ACHN (cell line): ENCODE measurements at places on chromosomes 4 and X.

DNA sequence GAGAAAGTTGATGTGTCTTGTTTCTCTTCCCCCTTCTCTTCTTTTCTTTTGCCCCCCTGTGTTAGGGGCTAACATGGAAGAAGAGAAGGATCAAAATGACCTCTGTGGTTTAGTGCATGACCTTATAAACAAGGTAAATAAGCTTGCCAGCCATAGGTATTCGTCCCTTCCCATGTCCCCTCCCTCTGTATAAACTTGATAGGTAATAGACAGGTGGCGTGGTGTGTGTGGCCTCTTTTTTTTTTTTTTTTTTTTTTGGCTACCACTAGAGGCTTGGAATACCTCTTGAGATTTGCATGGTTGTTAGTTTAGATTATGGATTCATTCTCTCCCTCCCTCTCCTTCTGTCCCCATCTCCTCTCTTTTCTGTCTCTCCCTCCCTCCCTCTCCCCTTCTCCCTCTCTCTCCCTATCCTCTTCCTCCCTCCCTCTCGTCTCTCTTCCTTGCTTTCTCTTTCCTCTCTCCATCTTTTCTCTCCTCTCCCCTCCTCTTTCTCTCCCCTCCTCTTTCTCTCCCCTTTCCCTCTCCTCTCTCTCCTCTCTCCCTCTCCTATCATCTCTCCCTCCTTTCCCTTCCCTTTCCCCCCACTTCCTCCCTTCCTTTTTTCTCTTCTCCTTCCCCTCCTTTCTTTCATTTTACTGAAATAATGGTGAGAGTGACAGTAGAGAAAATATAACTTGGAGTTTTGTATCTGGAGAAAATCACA lies 134.4 kb downstream of the AFF1 start:
- DNase-seq, result no peak

- DNase-seq, result no peak
These were observed 39.6 kb upstream of the TMEM150C start for GRCh38 chr4:82601242-82602015.

DNA sequence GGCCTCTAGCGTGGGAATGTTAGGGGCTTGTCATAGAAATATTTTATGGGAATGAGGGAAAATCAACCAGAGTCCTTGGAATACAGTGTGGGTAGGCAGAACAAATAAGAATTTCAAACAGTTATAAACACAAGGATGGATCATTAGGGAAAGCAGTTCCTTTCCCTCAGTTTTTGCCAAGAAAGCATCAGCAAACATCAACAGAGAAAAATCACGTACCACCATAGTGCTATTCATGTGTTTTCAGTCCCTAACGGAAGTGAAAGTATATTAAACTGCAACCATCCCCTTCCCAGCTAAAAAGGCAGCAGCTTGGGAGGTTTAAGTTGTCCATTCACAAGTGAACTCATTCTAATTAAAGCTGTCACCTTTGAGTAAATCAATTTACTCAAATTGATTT lies 334.4 kb upstream of the PCDH18 start:
- DNase-seq, result no peak

DNA sequence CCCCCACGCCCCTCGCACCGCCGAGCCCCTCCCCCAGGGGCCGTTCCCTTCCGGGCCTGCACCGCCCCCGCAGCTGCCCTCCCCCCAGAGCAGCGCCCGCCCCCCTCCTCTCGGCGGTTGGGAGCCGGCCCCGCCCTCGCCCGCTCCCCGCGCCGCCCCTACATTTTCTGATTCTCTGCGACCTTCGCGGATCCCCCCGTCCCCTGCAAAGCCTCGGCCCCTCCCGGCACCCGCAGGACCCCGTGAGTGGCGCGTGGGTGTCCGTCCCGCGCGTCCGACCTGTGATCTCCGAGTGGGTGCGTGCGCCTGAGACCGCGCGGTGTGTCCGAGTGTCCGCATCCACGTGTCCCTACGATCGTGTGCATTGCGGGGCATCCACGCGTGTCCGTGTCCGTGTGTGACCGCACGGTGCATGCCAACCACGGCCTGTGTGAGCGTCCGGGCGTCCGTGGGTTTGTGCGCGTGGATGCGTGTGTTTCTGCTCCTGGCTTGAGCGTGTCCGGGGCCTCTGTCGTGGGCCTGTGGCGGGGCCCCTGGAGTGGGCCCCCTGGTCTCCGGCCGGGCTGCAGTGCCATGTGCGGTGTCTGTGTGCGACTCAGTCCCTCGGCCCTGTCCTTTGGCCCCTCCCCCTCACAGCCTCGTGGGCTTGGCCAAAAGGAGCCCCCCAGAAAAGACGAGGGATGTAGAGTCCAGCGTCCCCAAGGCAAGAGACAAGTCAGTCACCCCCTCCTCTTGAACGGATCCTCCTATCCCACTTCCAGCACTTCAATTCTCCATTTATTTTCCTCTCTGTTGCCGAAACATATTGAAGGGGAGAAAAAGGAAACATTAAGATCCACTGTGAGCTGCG lies 8.8 kb upstream of the NKX1-1 start:
- DNase-seq, result no peak

GRCh38 chrX:107894038-107894437 lies 68.4 kb downstream of the MID2 start:
- DNase-seq, result peak; percentile 60

DNA sequence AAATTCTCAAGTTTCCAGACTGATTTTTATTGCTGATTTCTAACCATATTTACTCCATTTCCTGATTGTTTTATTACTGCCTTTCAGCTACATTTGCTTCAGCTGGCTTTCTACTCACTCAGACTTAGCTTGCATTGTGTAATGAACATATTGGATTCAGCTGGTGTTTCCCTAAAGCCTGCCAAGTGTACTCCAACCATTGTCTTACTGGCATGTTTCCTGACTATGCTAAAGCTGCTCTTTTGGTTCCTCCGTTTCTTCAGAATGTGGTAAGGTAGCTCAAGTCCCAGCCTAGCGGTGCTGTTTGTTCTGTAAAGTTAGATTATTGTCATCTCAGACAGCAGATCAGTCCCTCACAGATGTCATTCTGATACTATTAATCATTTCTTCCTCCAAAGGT lies 53.1 kb upstream of the GLRA2 start:
- DNase-seq, result no peak

DNA sequence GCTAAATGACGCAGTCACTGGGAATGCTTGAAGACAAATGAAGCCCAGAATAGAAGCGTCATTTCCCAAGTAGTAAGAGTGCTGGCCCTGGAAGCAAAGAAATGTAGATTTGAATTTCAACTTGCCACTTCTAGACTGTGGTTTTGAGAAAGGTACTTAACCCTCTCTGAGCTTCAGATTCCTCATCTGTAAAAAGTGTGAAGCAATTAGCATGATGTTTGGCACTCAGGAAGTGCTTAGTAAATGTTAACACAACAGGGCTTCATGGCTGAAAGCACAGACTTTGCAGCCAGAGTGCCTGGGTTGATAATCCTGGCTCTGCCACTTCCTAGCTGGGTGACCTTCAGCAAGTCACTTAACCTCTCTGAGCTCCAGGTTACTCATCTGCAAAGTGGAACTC lies 147.4 kb upstream of the RPS6KA3 start:
- DNase-seq, result no peak

DNA sequence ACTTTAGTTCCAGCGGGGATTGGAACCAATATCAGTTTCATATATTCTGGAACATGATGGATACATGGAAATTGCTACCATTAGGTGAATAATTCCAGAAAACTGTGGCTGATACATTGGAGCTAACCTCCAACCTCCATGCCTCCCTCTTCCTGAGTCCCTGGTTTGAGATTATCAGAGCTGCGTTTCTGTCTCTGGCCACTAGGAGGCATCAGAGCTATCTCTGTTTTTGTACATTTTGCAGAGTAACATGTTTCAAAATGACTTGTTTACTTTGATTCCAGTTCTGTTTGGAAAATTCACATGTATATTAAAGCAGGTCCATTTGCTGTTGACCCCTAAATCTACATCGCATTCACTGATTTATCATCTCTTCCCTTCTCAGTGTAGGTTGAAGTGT lies 2.4 kb upstream of the RAB40AL start:
- DNase-seq, result peak; percentile 16

GRCh38 chr4:60790608-60791007 lies 409.5 kb upstream of the ADGRL3 start:
- DNase-seq, result no peak

- DNase-seq, result no peak
These were observed 1254.4 kb downstream of the ADGRL3 start for GRCh38 chr4:62454535-62454934.

- DNase-seq, result no peak
These were observed 133.6 kb downstream of the CPE start for GRCh38 chr4:165512424-165512823.

DNA sequence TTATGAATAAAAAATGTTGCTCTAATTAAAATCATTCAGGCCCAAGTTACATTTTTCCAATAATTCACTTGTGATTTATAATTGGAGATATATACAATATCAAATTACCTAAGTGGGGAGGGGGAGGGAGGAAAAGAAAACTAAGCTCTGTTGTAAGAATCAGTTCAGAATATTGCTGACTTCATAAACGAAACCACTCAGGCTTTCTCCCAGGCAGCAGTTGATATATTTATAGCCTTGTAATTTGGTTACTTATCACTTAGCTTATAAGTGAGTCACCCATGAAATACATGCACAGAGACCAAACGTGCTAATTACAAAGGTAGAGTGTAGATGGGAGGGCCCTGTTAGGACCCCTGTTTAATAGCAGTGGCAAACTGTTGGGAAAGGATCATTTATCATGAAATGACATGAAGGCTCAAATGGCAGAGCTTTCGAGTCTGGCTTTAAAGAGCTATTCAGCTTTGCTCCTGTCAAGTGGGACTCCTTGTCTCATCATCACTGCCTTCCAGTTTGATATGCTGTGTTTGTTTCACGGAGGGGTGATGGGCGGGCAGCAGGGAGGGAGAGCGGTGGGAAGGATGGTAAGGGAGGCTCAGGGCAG lies 105.6 kb upstream of the PGRMC2 start:
- DNase-seq, result peak; percentile 47

- DNase-seq, result no peak
These were observed 95.2 kb downstream of the AMMECR1 start for GRCh38 chrX:110222497-110223257.

- DNase-seq, result no peak
These were observed 94.4 kb downstream of the NPNT start for GRCh38 chr4:105989485-105990242.

- no peak for DNase-seq
These were observed 20.6 kb upstream of the PPP2R2C start for GRCh38 chr4:6492861-6493657.

- DNase-seq, result no peak
These were observed 12.6 kb downstream of the SHOX start for GRCh38 chrX:643241-643595.

GRCh38 chr4:69025191-69025998 lies 70.9 kb upstream of the UGT2B7 start:
- DNase-seq, result peak; percentile 57

DNA sequence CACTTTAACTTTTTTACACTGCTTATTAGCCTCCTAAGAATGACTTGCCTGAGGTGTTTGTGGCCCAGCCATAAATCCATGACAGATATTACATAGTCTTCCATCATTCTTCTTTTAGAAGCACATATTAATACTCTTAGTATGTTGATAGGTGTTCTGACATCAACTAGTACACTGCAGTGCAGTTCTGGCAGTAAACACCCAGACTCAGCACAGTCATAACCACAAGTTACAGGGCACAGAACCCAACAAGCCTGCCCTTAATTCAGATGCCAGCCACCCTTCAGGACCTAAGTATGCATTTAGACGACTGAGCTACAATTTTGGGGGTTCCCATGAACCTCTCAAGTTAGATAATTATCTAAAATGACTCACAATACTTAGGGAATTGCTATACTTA lies 36.5 kb upstream of the GUCY1B1 start:
- no peak for DNase-seq

GRCh38 chr4:40990236-40990898 lies 224.0 kb downstream of the APBB2 start:
- DNase-seq, result peak; percentile 89

- DNase-seq, result no peak
These were observed 85.3 kb upstream of the SLC4A4 start for GRCh38 chr4:71253545-71253944.

GRCh38 chr4:41142376-41143310 lies 71.7 kb downstream of the APBB2 start:
- DNase-seq, result peak; percentile 79

DNA sequence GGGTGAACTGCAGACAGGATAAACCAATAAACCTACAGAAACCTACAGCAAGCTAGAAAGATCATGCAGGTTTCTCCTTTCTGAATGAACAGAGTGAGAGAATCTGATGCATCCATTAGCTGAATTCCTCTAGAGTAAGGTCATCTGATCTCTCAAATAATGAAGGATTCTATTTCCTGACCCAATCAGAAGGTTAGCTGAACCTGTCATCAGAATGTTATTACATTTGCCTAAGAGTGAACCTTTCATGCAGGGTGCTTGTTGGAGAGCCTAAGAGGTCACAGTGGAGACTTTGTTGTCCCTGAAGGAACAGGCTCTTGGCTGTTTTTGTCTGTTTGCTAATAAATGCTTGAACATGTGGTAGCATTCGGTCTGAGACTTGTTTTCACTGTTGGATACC lies 24.0 kb downstream of the MEPE start:
- DNase-seq, result no peak

- DNase-seq, result no peak
These were observed 123.4 kb downstream of the IRF2 start for GRCh38 chr4:184350964-184351363.

DNA sequence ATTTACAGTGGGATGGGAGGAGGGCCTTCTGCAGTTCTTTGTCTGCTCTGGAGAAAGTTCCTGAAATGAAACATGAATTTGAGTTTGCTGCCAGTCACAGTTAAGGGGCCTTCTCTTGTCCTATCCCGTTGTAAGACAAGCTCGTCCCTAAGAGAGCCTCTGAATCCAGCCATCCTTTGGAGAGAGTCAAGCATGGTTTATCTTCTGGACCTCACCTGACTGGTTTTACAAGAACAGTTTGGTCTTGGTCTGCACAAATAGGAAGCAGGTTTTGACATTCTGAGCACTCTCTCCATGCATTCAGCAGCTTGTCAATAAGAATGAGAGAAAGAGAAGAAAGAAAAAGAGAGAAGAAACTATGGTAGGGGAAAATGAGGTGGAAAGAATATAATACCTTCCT lies 20.4 kb upstream of the TENM3 start:
- no peak for DNase-seq
